Thyroid gland (tissue), 4 donors: ENCODE measurements at places on chromosomes 12 and 14. TPM values are rescaled to one million over a fixed set of nuclear protein-coding genes. Genes with fewer than 3 reads are reported as not detected.

- DNase-seq, result peak; percentile 39
Observed at GRCh38 chr14:73723797-73724661, 9.8 kb upstream of the PNMA1 start.

- no peak for DNase-seq
Observed at GRCh38 chr14:94702629-94703028, 67.3 kb downstream of the GSC start.

The PLEKHD1 gene
- total RNA-seq, result 4.3 TPM

DNA sequence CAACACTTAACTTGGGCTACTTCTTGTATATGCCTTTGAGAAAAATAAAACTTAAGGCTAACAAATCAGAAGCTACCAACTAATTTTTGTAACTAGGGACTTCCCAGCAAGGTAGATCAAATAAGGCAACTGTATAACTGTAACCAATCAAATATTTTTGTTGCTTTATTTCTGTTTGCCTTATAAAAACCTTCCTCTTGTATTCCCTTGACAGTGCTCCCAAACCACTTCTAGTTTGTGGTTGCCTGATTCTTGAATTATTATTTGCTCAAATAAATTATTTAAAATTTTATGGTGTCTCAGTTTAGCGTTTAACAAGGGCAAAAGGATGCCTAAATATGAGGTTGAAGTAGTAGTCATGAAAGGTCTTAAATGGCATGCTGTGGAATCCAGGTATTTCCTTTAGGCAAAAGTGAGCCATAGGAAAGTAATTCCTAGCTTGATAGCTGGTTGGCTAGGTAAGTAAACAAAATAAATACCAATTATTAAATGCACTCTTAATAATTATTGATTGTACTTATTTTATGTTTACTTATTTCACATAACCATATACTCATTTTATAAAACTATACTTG lies 632.6 kb downstream of the RPL10L start:
- DNase-seq, result no peak

The GPN3 gene
- total RNA-seq, result 23.6 TPM

DNA sequence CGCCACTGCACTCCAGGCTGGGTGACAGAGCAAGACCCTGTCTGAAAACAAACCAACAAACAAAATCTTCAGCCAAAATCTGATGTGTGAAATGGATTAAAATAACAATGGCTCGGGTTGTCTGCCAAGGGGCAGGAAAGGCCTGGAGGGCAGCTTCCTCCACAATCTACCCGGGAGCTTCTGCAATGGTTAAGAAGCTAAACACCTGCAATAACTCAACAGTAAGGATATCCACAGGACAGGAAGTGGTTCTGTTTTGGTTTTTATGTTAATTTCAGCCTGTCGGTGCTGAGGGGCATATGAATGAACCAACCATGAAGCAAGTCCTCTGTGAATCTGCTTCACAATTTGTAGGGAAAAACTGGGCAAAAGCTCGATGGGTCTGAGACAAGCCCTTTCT lies 34.4 kb downstream of the RAD52 start:
- DNase-seq, result no peak

The VASH1 gene
- 5.0 TPM for total RNA-seq

GRCh38 chr14:53432378-53432802 lies 279.3 kb upstream of the DDHD1 start:
- DNase-seq, result peak; percentile 48

The CCDC184 gene
- 0.54 TPM for total RNA-seq

- DNase-seq, result peak; percentile 35
Observed at GRCh38 chr14:105019861-105020814, 745 bp downstream of the CDCA4 start.

GRCh38 chr12:111024205-111024801 lies 103.9 kb upstream of the MYL2 start:
- DNase-seq, result peak; percentile 53

DNA sequence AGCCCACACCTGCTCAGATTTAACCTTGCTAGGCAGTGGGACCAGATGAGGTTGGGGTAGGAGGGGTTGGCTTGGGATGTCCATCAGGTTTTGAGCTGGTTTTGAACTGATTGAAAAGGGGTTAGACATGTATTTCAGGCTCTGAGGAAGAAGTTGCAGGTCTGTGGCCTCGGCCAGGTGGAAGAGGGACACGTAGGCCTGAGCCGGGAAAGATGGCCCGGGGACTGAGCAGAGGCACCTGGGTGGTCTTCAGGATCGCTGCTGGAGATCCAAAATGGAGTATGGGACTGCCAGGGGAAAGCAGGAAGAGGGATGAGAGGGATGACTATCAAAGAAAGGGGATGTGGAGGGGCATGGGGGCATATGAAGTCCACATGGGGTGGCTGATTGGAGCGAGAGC lies 7.6 kb downstream of the NYNRIN start:
- no peak for DNase-seq

The SYNJ2BP gene
- 36.0 TPM for total RNA-seq

The MGP gene
- 1,014 TPM for total RNA-seq

DNA sequence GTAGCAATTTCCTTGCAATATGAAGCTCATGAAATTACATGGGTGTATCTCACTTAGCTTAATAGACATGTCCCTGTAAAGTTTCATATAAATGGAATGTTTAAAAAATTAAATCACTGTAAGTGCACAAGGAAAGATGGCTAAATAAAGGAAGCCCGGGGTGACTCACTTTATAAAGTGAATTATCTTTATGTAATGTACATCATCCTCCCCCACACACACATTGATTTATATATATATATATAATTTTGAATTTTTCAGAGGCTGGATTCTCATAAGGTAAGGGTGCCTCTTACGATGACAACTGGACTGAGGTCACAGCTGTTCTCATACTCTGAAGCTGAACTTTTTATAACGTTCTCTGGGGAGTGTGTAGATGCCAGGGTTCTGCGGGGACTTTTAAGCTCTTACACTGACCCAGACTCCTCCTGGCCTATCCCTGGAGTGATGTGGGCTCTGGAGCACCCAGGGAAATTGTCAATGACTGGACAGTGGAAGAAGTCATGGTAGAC lies 108.7 kb upstream of the HIF1A start:
- DNase-seq, result no peak

DNA sequence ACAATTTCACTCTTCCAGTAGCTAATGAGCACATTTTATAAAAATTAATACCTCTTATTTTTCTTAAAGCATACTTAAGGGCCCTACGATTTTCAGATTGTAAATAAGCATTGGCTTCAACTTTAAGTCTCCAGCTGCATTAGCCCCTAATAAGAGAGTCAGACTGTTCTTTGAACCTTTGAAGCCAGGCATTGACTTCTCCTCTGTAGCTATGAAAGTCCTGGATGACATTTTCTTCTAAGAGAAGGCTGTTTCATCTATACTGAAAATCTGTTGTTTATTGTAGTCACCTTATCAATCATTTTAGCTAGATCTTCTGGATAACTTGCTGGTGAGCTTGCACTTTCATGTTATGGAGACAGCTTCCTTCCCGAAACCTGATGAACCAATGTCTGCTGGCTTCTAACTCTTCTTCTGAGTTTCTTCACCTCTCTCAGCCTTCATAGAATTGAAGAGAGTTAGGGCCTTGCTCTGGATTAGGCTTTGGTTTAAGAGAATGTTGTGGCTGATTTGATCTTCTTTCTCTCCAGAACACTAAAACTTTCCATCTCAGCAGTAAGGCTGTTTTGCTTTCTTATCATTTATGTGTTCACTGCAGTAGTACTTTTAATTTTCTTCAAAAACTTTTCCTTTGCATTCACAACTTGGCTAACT lies 377.1 kb upstream of the RGS6 start:
- no peak for DNase-seq

DNA sequence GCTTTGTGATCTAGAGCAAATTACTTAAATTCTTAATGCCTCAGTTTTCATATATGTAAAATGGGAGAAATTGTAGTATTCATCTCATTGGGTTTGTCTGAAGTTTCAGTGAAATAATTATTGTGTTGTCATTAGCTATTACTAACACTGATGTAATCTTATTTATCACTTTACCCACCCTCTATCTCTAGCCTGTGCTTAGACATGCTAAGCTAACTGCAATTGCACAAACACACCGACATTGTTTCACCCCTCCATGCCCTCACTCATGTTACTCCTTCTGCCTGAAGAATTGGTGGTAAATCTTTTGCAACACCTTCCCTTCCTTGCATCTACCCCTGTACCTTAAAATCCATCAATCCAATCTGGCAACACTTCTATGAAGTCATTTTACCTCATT lies 241.6 kb downstream of the BCAT1 start:
- no peak for DNase-seq

GRCh38 chr12:82745063-82745674 lies 58.5 kb downstream of the TMTC2 start:
- DNase-seq, result no peak

GRCh38 chr12:48454667-48455066 lies 17.7 kb upstream of the ANP32D start:
- DNase-seq, result no peak

DNA sequence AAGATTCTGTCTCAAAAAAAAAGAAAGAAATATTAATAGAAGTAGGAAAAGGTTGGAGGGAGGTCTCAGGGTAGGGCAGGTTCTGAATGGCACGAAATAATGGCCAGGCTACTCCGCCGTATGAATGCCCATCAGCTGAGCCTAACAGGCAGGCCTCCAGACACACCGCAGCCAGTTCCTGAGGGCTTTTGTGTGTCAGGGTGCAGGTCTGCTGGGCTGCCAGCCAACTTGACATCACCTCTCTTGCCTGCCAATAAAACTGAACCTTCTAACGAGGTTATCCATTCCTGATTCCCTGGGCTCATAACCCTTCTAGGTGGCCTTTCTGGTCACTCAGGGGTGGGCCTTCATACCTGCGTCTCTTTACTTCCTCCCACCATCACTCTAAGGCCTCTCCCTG lies 3.0 kb downstream of the IFI27 start:
- DNase-seq, result no peak

The SMCO2 gene
- total RNA-seq, result not detected

DNA sequence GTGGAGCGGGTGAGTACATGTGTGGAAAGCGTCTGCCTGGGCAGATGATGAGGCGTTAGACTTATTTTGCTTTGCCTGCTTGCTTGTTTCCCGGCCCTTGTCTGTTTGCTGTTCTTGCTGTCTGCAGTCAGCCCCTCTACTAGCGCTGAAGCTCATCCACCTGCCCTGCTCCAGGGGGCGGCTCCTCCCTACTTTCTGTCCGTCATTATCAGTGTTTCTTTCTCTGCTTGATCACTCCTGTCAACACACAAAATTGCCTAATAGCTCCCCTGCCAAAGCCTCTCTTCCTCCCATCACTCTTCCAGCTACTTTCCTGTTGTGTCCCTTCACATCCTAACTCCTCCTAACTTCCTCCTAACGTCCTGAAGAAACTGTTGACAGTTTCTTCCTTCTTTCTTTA lies 34.9 kb upstream of the GALNT8 start:
- DNase-seq, result no peak

The KCNC2 gene
- not detected for total RNA-seq

GRCh38 chr14:58535044-58535443 lies 102.7 kb upstream of the DACT1 start:
- no peak for DNase-seq

The CLEC9A gene
- not detected for total RNA-seq

DNA sequence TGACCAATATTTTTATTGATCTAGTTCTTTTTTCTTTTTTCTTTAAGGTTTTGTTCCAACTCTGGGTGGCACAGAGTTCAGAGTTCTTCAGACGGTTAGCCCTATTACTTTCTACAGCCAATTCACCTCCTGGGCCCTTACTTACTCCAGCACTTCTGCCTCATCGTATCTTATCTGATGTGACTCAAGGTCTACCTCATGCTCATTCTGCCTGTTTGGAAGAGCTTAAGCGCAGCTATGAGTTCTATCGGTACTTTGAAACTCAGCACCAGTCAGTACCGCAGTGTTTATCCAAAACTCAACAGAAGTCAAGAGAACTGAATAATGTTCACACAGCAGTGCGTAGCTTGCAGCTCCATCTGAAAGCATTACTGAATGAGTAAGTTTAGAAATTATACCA lies 64.7 kb downstream of the VEZT start:
- DNase-seq, result no peak

The TGM1 gene
- 2.1 TPM for total RNA-seq
